Stimulated activated CD4-positive, alpha-beta T cell treated with anti-CD3 and anti-CD28 coated beads, Interleukin-12 subunit alpha, Interleukin-12 subunit beta, amount 100 ng/mL, for 48 hours (primary cell): ENCODE measurements at places on chromosomes 13 and 19.
A peak's percentile ranks its signal among the peaks of the same experiment; 100 is the strongest.

- DNase-seq, result no peak
These were observed 146.3 kb upstream of the ZNF536 start for GRCh38 chr19:30225676-30226463.

GRCh38 chr13:59476366-59476765 is 687.4 kb downstream of the DIAPH3 start:
- DNase-seq, result no peak

GRCh38 chr19:13085666-13086065 is 17.0 kb downstream of the LYL1 start:
- no peak for DNase-seq

GRCh38 chr13:44089452-44089851 is 209.7 kb downstream of the LACC1 start:
- no peak for DNase-seq

GRCh38 chr13:31951215-31951678 is 80.3 kb upstream of the FRY start:
- no peak for DNase-seq

GRCh38 chr19:2424686-2425621 is 2.4 kb downstream of the TIMM13 start:
- no peak for DNase-seq

DNA sequence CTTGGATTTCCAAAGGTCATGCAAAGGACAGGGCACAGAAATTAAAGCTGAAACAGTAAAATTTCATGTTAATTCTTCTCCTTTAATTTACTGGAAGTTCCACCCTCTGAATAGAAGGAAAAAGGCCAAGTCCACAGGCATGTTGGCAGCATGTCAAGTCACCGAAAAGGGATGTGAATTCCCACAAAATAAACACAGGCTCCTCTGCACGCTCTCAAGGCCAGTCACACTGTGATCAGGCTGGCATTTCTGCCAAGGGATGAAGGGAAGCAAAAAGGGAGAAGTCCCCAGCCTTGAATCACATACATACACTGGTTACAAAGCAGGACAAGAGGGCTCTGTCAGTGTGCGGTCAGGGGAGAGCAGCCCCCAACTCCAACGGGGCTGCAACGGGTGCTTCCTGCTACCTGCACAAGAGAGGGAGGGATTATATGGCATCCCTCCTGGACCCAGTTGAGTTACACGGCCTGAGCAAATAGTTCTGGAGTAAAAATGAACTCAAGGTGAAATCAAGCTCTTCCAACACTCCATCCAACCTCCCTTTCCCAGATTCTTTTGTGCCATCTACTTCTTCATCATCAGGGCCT is 6.9 kb downstream of the DCLK1 start:
- no peak for DNase-seq

GRCh38 chr13:47475441-47475948 is 525.6 kb downstream of the SUCLA2 start:
- DNase-seq, result no peak

- DNase-seq, result no peak
These were observed 135.0 kb downstream of the IER2 start for GRCh38 chr19:13284929-13285928.

GRCh38 chr19:19372656-19373416 is 32.6 kb upstream of the GATAD2A start:
- no peak for DNase-seq

GRCh38 chr19:46786236-46787039 is 2.0 kb downstream of the SLC1A5 start:
- DNase-seq, result peak; percentile 81

GRCh38 chr13:51738226-51738905 is 65.6 kb downstream of the DHRS12 start:
- DNase-seq, result no peak

- DNase-seq, result no peak
These were observed 69.9 kb downstream of the ARHGEF18 start for GRCh38 chr19:7418596-7418995.

- no peak for DNase-seq
These were observed 289.2 kb downstream of the KLF12 start for GRCh38 chr13:73844986-73845385.

GRCh38 chr19:28963486-28964250 is 249.3 kb downstream of the UQCRFS1 start:
- no peak for DNase-seq

GRCh38 chr13:32783067-32783466 is 196.8 kb downstream of the PDS5B start:
- DNase-seq, result no peak

GRCh38 chr13:26051231-26051656 is 572 bp downstream of the SHISA2 start:
- DNase-seq, result no peak

DNA sequence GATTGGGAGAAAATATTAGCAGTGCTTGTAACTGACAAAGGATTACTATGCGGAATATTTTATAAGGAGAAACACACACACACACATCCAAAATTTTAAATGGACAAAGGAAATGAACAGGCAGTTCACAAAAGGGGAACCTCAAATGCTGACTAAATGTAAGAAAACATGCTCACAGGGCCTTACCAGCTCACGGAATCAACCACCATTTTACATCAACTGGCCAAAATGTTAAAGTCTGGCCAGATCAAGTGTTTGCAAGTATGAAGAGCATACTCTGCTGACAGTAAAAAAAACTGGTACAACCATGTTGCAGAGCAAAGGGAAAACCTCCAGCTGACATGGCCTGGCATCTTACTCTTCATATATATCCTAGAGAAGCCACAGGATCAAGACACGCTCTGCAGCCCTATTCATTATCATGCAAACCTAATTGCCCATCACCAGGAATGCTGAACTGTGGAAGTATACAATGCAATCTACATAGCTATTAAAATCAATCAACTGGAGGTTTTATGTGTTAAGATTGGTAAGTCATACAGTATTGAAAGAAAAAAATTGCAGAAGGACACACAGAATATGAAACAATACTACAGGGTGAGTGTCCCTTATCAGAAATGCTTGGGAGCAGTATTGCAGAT is 124.4 kb downstream of the RNF17 start:
- DNase-seq, result no peak

GRCh38 chr13:79560954-79561353 is 80.0 kb downstream of the NDFIP2 start:
- no peak for DNase-seq

DNA sequence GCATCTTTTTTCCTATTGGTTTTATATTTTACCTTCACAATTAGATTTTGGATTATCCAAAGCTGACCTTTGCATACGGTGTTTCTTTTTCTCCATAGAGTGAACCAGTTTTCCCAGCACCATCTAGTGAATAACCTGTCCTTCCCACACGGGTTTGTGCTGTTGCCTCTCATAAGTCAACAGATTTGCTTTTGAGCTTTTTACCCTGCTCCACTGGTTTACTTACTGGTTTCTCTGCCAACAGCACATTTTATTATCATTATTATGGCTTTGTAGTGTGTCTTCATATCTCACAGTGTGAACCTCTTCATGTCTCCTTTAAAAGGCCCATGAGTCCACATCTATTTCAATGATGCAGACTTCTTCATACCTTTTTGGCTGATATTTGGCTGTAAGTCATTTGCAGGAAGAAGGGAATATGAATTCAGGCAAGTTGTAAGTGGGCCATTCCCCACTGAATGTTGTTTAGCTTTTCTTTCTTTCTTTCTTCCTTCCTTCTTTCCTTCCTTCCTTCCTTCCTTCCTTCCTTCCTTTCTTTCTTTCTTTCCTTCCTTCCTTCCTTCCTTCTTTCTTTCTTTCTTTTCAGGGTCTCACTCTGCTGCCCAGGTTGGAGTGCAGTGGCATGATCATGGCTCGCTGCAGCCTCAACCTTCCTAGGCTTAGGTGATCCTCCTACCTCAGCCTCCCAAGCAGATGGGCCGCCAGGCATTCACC is 86.8 kb downstream of the TM9SF2 start:
- DNase-seq, result no peak

DNA sequence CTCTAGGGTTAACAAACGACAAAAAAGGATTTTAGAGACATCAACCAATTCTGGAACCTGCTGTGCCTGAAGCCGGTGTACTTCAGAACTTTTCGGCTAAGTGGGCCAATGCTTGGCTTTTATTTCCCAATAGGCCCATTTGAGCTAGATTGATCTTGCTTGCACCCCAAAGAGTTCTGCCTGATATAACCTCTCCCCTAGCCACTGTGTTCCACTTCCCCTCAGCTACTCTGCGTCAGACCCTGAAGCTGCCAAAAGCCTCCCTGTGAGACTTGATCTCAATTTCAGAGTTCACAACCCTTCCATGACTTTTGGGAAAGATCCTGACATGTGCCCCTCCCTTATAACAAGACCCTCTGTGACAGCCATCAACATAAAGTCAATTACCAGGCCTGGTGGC is 5.6 kb upstream of the SIGLEC14 start:
- no peak for DNase-seq

DNA sequence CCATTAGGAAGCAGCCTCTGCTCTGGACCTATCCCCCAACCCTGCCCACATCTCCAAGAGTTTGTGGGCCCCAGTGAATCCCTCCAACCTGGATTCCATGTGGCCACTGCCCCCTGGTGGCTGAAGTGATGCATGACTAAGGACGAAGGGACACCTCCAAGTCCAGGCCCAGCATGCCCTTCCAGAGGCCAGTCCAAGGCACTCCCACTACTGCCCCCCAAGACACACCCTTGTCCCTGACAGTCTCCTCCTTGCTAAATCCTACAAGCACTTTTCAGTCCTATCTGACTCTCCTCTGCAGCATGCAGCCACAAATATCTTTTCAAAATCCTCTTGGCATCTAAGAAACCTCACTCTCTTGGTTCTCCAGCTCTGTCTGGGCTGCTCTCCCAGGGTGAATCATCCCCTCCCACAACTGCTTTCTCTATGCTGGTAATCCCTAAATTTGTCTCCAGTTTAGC is 33.0 kb downstream of the DEDD2 start:
- peak; percentile 55 for DNase-seq

- peak; percentile 62 for DNase-seq
These were observed 26.5 kb upstream of the LSM14A start for GRCh38 chr19:34145741-34146202.

GRCh38 chr19:50518091-50519005 is 4.6 kb upstream of the ASPDH start:
- no peak for DNase-seq

DNA sequence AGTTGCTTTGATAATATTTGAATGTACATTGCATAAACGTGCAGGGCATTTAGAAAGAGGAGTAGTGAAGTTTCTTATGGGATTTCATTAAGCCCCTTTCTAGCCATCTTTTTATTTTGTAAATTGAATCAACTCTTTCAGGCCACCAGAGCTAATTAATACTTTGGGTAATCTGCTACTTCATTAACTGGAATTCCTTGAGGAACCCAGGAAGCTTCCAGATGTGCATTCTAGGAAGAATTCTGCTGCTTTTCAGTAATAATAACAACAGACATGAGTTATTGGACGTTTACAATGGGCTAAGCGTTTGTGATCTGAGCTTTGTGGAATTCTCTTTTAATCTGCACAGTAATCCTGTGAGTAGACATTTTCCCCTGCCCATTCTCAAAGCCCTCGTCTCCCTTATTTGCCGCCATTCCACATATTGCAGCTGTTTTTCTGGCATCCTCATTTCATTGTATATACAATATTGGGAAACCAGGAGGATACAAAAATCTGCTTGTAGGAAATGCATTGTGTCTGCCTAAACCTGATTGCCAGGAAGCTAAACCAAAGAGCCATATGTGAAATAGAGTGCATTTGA is 103.9 kb downstream of the HS6ST3 start:
- DNase-seq, result no peak

GRCh38 chr13:112058519-112058873 is 8.5 kb upstream of the SOX1 start:
- DNase-seq, result no peak

GRCh38 chr19:17249887-17250548 is 4.3 kb upstream of the NR2F6 start:
- DNase-seq, result no peak

GRCh38 chr19:56348289-56348877 is 33.7 kb upstream of the ZSCAN5A start:
- DNase-seq, result peak; percentile 34

DNA sequence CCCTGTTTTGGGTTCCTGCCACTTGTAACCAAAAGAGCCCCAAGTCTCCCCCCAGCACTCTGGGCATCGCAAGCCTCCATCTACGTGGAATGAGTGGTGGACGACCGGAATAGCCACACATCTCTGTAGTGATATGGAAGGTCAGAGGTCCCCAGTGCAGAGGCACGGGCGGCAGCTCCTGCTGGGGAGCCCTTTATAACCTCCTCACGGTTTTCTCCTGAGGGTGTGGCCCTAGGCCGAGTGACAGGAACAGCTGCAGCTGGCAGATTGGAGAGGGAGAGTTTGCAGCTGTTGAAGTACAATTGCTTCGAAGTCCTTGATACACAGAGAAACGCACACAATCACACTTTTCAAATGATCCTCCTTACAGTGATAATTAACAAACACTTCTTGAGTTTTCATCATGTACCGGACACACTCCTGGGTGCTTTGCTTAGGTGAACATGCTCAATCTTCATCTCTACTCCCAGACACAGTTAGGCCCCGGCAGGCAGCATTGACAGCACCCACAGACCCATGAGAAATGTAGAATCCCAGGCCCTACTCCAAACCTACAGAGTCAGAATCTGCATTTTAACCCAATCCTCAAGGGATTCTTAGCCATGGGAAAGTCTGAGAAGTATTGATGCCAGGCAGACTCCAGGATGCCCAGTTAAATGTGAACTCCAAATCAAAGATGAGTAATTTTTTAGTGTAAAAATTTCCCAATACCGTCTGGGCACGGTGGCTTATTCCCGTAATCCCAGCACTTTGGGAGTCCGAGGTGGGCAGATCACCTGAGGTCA is 4.9 kb upstream of the ZNF787 start:
- no peak for DNase-seq

- no peak for DNase-seq
These were observed 459.3 kb downstream of the GPC6 start for GRCh38 chr13:93685900-93686299.

DNA sequence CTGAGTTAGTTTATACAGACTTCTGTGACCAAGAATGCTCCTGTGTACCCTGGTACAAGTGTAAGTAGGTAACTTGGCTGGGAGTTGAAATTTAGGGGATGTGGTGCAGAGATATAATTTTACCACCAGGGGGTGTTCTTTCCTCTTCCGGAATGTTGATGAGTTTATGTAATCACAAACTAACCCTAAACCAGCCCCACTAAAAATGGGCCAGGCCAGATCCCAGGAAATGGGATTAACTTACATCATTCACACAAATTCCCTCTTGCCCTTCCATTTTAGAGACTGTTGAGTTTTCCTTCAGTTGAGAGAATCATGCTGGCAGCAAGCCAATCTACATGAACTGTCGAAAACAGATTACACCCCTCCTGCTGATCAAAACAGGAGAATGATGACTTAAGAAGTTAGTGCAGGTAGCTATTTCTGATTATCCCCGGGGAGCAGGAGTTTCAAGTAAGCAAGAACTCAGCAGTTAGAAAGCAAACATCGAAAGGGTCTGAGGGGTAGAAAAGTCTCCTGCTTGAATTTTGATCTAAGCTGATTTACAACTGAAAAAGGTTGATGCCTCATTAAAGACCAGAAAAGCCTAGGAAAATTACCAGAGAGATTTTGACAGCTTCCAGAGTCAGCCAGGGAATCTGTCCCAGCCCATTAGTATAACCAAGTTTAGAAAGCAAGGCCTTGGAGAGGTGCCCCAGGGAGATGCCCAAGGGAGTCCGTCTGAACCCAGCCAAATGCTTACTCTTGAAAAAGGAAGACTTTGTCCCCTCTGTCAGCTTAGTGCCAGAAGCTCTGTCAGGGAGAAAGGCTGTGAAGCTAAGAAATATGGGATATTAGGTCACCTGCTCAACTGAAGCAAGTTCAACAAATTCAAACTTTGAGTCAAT is 32.3 kb upstream of the MED4 start:
- DNase-seq, result peak; percentile 20
